ENCODE measurements at places on chromosomes 16 and 17.
A peak's percentile ranks its signal among the peaks of the same experiment; 100 is the strongest.

DNA sequence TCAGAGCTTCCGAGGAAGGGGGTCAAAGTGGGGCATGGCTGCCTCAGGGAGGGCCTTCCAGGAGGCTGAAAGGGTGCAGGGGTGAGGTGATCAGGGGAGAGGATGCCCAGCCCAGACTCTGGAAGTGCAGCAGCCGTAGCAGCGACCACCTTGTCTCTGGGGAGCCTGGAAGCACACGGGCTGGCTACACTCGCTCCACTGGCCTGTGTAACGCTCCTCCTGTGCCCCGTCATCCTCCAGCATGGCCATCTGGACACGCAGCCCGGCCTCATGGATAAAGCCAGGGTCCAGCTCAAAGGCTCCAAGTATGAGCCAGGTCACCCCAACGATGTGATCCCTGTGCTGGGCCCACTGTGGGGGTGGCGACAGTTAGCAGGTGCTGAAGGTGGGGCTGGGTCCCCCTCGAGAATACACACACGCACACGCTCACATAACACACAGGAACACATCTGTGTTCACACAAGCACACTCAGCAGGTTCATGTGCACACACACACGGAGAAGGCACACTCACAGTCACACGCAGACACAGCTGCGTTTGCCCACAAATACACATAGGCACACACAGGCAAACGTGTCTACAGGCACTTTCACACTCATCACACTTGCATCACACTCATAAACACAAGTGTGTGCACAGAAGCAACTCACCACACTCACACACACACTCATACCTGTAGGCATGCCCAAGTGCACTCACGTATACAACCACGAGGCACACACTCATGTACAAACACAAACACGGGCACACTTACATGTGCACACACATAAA lies 19.3 kb downstream of the POLR3K start:
- DNase-seq: no peak

GRCh38 chr16:55711959-55712876 lies 56.4 kb downstream of the SLC6A2 start:
- DNase-seq: peak; percentile 48

DNA sequence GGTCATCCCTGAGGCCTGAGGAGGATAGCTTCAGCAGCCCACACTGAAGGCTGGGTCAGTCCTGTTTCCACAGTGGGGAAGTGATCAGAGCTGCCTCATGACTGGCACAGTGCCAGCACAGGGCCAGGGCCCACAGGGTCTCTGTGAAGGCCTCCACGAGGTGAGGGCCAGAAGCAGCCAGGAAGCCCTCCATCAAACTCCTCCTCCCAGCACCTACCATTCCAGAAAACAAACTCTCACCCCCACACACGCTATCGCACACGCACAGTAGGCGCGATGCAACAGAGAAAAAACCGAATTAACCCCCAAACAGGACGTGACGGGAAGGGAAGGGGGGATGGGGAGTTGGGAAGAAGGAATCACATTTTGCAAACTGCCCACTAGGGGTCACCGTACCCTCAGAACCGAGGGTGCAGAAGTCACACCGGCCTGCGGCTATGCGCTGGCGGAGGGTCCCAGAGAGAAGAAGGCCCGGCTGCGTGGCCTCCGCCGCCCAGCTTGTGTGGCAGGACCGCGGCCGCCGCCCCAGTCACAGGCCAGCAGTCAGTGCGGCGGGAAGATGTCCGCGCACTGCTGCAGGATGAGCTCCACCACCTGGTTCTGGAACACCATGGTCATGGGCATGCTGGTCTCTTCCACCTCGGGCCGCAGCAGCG lies 37.6 kb downstream of the ARHGAP27 start:
- DNase-seq: no peak

GRCh38 chr16:71727551-71728324 lies 3.2 kb upstream of the PHLPP2 start:
- no peak for DNase-seq

DNA sequence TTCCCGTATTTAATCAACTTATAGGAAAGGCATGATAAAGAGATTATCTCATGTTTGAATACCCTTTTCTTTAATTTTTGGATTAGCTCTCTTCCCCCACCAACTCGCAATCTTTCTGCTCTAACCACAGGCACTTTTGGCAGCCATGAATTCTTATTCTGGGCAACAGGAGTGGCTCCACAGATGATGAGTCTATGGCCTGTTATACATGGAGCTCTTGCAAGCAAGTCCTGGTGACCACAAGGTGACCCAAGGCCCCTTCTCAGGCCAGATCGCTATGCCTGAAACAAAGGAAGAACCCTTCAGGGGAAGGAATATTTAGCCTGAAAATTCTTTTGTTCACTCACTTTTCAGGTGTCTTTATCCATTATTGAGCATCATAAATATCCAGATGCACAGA lies 10.8 kb upstream of the ZNF267 start:
- DNase-seq: no peak

- DNase-seq: no peak
Measured at GRCh38 chr17:676060-676700, 38.5 kb downstream of the VPS53 start.

Measured in activated CD4-positive, CD25-positive, alpha-beta regulatory T cell treated with anti-CD3 and anti-CD28 coated beads, Interleukin-2, amount 50 U/mL, for 72 hours (primary cell).